Activated naive CD4-positive, alpha-beta T cell treated with anti-CD3 and anti-CD28 coated beads, Interleukin-2, amount 10 ng/mL, durations not matched to agents 7 days and 5 days (primary cell): ENCODE measurements at places on chromosomes 13 and 19.

GRCh38 chr19:35789978-35790944 lies 14.9 kb downstream of the ARHGAP33 start:
- no peak for DNase-seq

GRCh38 chr19:42571116-42571515 lies 23.6 kb downstream of the CEACAM8 start:
- no peak for DNase-seq

GRCh38 chr13:91767651-91768050 lies 369.2 kb downstream of the GPC5 start:
- no peak for DNase-seq

GRCh38 chr13:114002009-114002544 lies 28.2 kb upstream of the C13orf46 start:
- no peak for DNase-seq

GRCh38 chr19:46821512-46822409 lies 28.9 kb downstream of the AP2S1 start:
- DNase-seq = peak; percentile 78

GRCh38 chr13:113293686-113294085 lies 3.4 kb upstream of the LAMP1 start:
- no peak for DNase-seq

DNA sequence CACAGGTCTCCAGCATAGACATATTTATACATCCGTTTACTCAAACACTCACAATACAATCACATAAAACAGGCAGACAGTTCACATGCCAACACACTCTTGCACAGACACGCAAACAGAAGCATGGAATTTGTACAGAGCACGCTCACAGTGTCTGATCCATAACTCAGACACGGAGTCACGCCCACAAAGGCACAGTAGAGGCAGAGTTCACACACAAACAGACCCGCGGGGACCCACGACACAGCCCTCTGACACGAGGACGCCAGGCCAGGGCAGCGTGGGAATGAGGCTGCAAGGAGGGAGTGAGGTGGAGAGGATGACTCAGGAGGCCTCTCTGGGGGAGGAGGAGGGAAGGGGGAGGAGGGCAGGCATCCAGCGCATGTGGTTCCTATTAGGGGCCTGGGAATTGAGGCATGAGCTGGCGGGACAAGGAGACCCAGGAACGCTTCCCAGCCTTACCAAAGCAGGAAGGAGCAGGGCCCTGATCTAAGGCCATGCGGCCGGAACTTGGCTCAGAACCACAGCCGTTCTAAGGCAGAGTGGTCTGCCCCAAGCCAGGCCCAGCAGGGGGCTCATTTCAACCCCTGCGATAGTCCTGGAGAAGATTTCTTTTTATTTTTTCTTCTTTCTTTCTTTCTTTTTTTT lies 9.1 kb upstream of the OLFM2 start:
- DNase-seq = no peak

- DNase-seq = no peak
Measured at GRCh38 chr13:77853703-77854102, 64.9 kb downstream of the EDNRB start.

DNA sequence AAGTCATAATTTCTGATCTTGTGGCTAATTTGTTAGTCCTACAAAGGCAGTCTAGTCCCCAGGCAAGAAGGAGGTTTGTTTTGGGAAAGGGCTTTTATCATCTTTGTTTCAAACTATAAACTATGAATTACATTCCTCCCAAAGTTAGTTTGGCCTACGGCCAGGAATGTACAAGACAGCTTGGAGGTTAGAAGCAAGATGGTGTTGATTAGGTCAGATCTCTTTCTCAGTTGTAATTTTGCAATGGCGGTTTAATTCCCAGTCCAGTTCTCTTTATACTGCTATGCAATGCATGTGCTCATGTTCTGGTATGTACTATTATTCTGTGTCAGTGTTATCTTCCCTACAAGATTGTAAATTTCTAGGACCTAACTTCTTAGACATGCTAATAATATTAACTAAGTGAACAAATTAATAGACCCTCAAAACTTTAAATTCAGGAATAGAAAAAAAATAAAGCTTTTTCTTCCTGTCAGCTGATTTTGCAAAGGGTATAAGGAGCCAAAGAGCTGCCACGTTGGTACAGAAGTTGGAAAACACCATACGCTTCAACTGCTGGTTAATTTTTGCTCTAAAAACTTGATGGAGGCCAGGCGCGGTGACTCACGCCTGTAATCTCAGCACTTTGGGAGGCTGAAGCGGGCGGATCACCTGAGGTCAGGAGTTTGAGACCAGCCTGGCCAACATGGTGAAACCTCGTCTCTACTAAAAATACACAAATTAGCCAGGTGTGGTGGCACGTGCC lies 1.3 kb upstream of the DNAJC15 start:
- DNase-seq = no peak

DNA sequence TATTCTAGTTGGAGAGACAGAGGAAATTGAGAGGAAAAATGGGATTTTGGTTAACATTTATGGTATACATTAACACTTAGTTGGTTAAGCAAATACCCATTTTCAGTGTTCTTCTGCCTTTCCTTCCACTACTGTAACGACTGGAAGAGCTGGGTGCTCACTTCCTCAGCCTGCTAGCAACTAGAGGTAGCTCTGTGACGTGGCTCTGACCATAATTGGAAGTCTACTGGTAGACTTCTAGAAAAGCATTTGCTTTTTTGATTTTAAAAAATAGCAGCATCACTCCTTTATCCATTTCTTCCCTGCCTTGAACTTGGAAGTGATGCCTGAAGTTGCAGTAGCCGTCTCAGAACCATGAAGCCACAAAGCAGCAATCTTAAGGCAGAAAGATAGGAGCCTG lies 15.9 kb downstream of the NHLRC3 start:
- DNase-seq = no peak

- DNase-seq = no peak
Measured at GRCh38 chr13:20198781-20199180, 6.0 kb upstream of the GJB2 start.

DNA sequence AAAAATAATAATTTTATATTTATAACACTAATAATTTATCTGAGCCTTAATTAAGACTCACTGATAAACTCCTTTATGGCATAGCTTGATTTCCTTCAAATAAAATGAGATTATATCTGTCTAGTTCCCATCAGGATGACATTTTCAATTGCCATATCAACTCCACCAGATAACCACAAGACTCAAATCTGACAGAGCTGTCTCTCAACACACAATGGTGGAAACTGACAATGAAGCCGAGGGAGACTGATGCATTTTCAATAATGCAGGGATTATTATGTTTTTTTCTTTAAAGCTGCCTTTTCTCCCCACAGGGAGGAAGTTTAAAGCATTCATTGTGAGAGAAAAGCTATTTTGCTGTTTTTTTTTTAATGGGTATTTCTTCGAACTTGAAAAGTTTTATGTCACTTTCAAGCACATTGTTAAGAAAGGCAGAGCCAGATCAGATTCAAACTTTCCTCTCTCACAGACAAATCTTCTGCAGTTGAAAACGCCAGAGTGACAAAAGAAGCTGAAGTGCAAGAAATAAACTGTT lies 1326.9 kb upstream of the MIR17HG start:
- no peak for DNase-seq

- no peak for DNase-seq
Measured at GRCh38 chr13:50149932-50150331, 134.7 kb downstream of the KCNRG start.

DNA sequence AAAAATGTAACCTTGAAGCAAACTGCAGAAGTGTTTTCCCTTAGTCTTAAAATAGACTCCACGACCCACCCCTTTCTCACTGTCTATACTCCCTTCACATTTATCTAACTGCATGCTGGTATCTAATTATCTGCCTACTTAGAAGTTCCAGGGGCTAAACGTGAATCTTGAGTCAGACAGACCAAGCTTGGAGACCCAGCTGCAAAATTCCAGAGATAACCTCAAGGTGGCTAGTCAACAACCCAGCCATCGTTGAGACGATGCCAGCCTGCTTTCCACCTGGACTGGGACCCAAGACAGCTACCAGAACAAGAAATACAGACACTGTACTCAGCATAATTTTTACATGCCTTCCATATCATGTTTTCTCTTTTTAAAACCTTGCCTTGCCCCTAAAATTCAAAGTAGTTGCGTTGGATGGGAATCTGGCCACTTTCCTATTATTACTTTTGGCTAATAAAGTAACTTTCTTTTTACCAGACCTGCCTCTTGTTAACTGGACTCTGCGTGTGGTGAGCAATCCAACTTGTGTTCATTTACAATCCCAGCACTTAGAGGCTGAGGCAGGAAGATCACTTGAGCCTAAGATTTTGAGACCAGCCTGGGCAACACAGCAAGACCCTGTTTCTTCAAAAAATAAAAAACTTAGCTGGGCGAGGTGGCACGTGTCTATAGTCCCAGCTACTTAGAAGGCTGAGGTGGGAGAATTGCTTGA lies 82.3 kb downstream of the CDADC1 start:
- no peak for DNase-seq

DNA sequence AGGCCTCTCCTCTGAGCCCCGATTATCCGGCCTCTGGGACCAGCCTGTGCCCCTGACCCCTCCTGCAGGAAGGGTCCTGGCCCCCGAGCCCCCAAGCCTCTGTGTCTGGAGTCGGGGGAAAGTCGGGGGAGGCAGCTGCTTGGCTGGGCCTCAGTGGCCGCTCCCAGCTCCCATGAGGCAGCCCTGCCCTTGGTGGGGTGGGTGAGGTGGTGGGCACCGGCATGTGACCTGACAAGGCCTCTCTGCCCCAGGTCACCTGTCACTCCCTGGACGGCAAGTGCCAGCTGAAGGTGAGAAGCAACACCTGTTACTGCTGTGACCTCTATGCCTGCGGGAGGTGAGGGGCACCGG lies 41.5 kb downstream of the TMEM255B start:
- DNase-seq = no peak

DNA sequence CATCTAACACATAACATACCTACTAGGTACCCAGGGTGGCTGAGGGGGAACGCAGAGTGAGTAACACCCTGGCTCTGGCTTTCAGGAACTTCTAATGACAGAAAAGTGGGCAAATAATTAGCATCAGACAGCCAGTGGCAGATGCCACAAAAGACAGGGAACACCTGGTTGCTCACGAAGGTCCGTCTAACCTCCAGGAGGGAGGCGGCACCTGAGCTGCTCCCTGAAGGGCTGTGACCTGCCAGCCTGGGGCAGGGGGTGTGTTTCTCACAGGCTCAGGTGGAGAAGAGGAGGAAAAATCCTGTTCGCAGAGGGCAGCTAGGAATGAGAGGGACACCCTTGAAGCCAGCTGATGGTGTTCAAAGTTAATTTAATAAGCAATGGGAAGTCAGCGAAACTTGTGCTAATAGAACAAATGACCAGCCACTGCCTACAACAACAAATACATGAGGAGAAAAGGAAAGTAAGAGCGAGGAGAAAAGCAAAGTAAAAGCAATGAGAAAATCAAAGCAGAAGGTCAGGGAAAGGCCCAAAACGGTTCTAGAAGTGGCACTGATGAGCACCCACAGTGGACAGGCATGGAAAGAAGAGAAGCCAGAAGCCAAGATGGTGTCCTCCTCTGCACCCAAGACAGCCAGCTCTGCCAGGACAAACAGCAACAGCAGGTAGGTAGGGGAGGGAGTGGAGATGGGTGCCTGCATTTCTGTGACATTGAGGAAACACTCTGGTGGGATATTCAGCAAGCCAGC lies 87.3 kb downstream of the STK24 start:
- no peak for DNase-seq

- DNase-seq = no peak
Measured at GRCh38 chr13:75186379-75186778, 295.6 kb downstream of the TBC1D4 start.

- no peak for DNase-seq
Measured at GRCh38 chr13:106633321-106633720, 65.4 kb upstream of the ARGLU1 start.
